GDM1 (cell line): ENCODE measurements at places on chromosomes 7 and 10.

GRCh38 chr7:110204527-110204926, 886.4 kb upstream of the LRRN3 start:
- no peak for DNase-seq

- DNase-seq, result no peak
Measured at GRCh38 chr10:11930312-11930978, 107.3 kb downstream of the PROSER2 start.

DNA sequence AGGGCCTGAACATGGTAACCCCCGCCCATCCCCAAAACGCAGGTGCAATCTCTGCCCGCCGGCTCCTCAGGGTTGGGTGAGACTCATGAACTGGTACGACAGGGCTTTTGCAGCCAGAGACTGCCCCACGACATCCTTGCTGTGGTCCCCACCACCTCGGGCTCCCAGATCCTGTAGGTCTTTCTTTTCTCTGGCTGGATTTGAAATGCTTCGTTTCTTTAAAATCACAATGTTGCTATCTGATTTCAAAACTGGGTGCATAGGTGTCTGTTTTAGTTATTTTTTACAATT, 21.9 kb downstream of the WDR86 start:
- no peak for DNase-seq

- DNase-seq, result no peak
Measured at GRCh38 chr7:2066251-2066919, 166.4 kb downstream of the MAD1L1 start.

GRCh38 chr7:41921453-41921981, 218.6 kb upstream of the INHBA start:
- no peak for DNase-seq

- no peak for DNase-seq
Measured at GRCh38 chr10:86124734-86125133, 241.9 kb downstream of the GRID1 start.

DNA sequence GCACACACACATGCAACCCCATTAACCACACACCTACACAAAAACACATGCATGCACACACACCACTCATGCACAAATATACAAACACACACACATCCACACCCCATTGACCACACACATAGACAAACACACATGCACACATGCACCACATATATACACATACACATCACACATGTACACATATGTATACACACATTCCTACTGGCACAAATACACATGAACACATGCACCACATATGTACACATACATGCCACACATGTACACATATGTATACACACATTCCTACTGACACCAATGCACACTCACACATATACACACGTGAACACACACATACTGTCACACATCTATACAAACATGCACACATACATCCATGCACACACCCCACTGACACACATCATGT, 212.5 kb upstream of the PPP2R2D start:
- DNase-seq, result no peak

- DNase-seq, result no peak
Measured at GRCh38 chr7:130988443-130988842, 254.4 kb upstream of the KLF14 start.

DNA sequence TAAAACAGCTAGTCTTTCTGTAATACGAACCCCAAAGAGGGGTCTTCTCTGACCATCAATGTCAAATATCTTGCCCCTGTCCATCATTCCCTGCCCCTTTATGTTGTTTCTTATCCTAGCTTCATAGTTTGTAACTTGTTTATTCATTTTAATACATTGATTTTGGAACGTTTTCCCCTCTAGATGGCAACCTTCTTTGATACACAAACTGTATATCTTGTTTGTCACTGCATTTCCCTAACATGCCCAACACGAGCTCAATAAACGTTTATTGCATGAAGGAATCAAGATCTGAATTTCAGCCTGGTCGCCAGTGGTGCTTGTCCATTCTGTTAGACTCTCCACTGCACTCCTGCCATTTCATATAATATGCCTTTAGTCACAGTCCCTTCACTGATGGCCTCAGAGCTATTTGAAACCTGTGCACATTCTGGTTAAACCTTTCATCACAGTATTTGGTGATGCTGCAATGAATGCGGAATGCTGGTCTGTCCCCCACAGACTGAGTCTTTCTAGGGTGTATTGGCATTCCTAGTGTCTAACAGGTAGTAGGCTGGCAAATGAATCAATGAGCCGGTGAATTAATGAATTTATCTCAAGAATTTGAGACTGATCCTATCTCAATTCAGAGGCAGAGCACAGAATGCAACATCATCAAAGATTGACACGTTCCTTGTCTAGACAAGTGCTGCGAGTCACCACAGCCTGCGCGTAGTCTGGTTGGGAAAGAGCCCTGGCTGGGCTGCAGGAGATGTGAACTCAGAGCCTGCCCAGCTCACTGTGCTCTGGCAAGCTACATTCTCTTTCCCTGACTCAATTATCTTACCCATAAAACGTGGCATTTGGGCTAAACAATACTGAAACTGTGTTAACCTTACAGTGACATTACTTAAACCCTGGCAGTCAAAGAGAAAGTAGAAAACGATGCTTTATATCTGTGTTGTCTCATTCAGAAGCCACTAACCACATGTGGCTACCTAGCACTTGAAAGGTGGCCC, 55.2 kb upstream of the FRMD4A start:
- no peak for DNase-seq

GRCh38 chr10:30835146-30835545, 196.5 kb downstream of the ZNF438 start:
- no peak for DNase-seq

GRCh38 chr7:158137516-158138328, 449.9 kb downstream of the PTPRN2 start:
- DNase-seq, result no peak
